ENCODE measurements at places on chromosomes 11 and 22. TPM values are rescaled to one million over a fixed set of nuclear protein-coding genes. Genes with fewer than 3 reads are reported as not detected.

VWCE gene
- polyA plus RNA-seq: not detected

DEFB131B gene
- not detected for polyA plus RNA-seq

SCGB1D2 gene
- not detected for polyA plus RNA-seq

SCGB2A2 gene
- polyA plus RNA-seq: not detected

MPZL3 gene
- 3.2 TPM for polyA plus RNA-seq

FSHB gene
- polyA plus RNA-seq: not detected

LRRC55 gene
- not detected for polyA plus RNA-seq

HTR3B gene
- not detected for polyA plus RNA-seq

MLC1 gene
- 0.34 TPM for polyA plus RNA-seq

CRKL gene
- polyA plus RNA-seq: 53.8 TPM

BACE1 gene
- 0.41 TPM for polyA plus RNA-seq

LAYN gene
- polyA plus RNA-seq: 1.4 TPM

LRRC74B gene
- polyA plus RNA-seq: not detected

SYT7 gene
- not detected for polyA plus RNA-seq

OR56A1 gene
- polyA plus RNA-seq: not detected

HEPN1 gene
- not detected for polyA plus RNA-seq

GGA1 gene
- polyA plus RNA-seq: 24.5 TPM

MMP10 gene
- polyA plus RNA-seq: not detected

GVQW3 gene
- polyA plus RNA-seq: 2.3 TPM

TCN1 gene
- polyA plus RNA-seq: not detected

SESN3 gene
- 1.7 TPM for polyA plus RNA-seq

CCDC87 gene
- not detected for polyA plus RNA-seq

CDCA5 gene
- polyA plus RNA-seq: 0.90 TPM

C22orf31 gene
- polyA plus RNA-seq: not detected

CD248 gene
- polyA plus RNA-seq: 114 TPM

BTBD18 gene
- 0.76 TPM for polyA plus RNA-seq

CLTCL1 gene
- 0.07 TPM for polyA plus RNA-seq

TMA7B gene
- polyA plus RNA-seq: 3.5 TPM

ANO1 gene
- polyA plus RNA-seq: not detected

DDTL gene
- polyA plus RNA-seq: 0.58 TPM

A4GALT gene
- polyA plus RNA-seq: not detected

SLC22A9 gene
- not detected for polyA plus RNA-seq

UBQLN3 gene
- not detected for polyA plus RNA-seq
